ENCODE measurements at places on chromosomes 5 and 9.

- DNase-seq, result no peak
Observed at GRCh38 chr5:134457801-134458200, 46.1 kb upstream of the CDKN2AIPNL start.

- no peak for DNase-seq
Observed at GRCh38 chr5:71633255-71634155, 46.4 kb downstream of the MCCC2 start.

DNA sequence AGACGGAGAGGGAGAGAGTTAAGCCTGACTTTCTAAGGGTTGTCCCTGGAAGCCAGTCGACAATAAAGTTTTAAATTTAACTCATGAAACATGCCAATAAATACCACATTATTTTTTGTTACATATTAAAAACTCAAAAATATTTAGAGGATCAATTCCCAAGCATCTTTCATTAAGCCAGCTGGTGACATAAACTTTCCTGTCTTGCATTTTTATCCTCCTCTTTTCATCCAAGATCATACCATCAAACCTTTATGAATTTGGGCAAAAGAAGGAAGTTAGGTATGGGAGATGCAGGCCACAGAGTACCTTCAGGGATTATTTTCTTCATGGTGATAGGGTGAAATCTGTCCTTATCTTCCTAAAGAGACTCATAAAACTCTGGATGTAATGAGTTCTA lies 178.3 kb upstream of the FBXL17 start:
- DNase-seq, result no peak

DNA sequence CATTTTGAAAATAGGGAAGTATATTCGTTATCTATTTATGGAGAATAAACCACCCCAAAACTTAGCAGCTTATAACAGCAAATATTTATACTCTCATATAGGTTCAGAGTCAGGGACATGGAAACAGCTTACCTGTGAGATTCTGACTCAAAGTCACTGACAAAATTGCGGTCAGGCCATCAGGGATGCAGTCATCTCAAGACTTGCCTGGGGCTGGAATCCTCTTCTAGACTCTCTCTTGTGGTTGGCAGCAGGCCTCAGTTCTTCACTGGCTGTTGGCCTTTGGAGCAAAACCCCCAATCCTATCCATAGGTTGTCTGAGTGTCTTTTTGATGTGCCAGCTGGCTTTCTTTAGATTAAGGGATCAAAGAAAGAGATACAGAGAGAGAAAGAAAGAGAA lies 275.6 kb downstream of the SEC61B start:
- DNase-seq, result no peak

DNA sequence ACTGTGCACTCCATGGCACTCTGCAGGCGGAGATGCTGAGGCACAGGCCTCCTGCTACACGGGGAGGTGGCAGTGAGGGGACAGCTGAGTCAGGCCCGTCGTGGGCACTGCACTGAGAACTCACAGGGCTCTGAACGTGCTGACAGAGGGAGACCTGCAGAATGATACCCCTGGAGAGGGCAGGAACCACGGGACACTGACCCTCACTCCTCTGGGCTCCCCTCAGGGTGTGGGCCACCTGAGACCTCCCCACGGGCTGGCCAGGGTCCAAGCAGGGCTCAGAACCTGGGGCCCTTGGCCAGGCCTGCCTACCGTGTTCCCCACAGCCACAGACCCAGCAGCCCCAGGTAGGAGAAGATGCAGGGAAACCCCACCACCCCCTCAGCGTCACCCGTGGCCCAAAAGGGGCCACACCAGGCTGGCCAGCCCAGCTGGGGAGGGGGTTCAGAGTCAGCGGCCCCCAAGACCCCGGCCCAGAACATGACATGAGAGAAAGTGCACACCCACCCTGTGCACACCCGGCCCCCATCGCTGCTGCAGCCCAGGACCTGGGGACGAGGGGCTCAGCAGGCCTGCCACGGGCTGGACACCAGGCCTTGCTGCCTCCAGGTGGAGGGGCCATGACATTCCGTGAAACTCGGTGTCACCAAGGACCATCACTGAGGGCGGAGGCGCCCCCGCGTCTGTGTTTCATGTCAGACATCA lies 30.9 kb downstream of the GLT6D1 start:
- no peak for DNase-seq

GRCh38 chr5:31614151-31615020 lies 24.5 kb upstream of the PDZD2 start:
- DNase-seq, result no peak

- DNase-seq, result no peak
Observed at GRCh38 chr5:14715481-14715880, 51.0 kb downstream of the OTULIN start.

DNA sequence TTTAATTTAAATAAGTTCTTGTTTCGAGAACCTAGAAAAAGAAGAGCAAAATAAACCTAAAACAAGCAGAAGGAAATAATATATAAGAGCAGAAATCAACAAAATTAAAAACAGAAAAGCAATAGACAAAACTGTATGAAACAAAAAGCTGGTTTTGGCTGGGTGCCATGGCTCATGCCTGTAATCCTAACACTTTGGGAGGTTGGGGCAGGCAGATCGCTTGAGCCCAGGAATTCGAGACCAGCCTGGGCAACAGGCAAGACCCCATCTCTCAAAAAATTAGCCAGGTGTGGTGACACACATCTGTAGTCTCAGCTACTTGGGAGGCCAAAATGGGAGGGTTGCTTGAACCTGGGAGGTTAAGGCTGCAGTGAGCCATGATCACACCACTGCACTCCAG lies 59.2 kb upstream of the OTP start:
- DNase-seq, result no peak
